Stimulated activated naive CD4-positive, alpha-beta T cell treated with Interleukin-2 at 50 U/mL for 16 hours (primary cell): ENCODE measurements at places on chromosomes 1 and 21.

GRCh38 chr1:27130798-27131197 lies 24.1 kb downstream of the SLC9A1 start:
- DNase-seq, result no peak

DNA sequence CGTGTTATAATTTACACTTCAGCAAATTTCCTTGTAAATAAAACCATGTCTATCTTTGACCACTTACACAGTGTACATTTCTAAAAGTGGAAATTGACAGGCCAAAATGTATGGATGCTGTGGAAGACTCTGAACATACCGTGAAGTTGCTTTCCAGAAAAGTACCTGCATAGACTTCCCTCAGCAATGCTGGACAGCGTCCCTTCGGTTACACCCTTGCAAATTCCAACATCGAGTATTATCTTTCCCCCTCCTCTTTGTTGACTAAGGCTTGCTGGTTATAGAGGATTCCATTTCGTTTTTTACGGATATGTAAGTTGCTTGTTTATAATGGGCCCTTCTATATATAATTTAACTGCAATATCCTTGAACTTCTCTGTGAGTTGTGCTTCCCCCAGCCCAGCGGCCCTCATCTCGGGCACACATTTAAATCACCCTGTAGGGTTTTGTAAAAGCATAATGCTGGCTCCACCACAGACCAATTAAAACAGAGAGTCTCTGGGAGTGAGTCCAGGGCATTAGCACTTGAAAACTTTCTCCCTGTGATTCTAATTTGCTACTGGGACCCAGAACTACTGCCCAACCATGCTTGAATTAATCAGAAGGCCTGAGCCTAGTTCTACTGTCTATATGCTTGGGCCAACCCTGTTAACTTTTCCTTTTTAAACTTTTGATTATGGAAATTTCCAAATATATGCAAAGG lies 230.3 kb downstream of the GRIK3 start:
- DNase-seq, result no peak

GRCh38 chr1:211424018-211424417 lies 67.9 kb downstream of the RD3 start:
- DNase-seq, result no peak

DNA sequence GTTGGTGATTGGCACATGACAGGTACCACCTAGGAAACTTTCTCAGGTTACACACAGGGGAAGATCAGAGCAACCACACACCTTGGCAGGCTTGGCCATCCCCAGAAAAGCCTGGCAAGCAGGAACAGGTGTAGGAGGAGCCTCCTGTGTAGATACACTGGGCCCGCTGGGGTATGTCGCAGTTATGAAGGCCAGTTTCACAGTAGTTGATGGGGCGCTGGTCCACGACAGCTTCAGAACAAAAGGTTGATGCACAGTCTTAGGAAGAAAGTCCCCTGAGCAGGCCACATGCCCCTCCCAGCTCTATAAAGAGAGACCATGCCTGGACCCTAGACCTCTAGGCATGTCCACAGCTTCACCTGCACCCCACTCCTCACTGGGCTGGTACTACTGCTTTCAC lies 51.6 kb downstream of the NID1 start:
- DNase-seq, result no peak
